ENCODE measurements at places on chromosomes 4 and X. TPM values are rescaled to one million over a fixed set of nuclear protein-coding genes. Genes with fewer than 3 reads are reported as not detected.

The GPM6B gene
- total RNA-seq, result 95.4 TPM

The CHRDL1 gene
- 12.8 TPM for total RNA-seq

The USP17L12 gene
- not detected for total RNA-seq

The SGMS2 gene
- total RNA-seq, result 0.43 TPM

The TMEM156 gene
- not detected for total RNA-seq

The SATL1 gene
- 0.14 TPM for total RNA-seq

The FGA gene
- not detected for total RNA-seq

The SRPK3 gene
- total RNA-seq, result not detected

The DDIT4L gene
- 7.0 TPM for total RNA-seq

The TMEM144 gene
- total RNA-seq, result 2.8 TPM

The PDZD4 gene
- 194 TPM for total RNA-seq

The RIPPLY1 gene
- not detected for total RNA-seq

The ETNPPL gene
- 1.5 TPM for total RNA-seq

The MRFAP1 gene
- total RNA-seq, result 154 TPM

The PRR32 gene
- not detected for total RNA-seq

The APOO gene
- total RNA-seq, result 31.0 TPM
